ENCODE measurements at places on chromosomes 2 and 18. TPM values are rescaled to one million over a fixed set of nuclear protein-coding genes. Genes with fewer than 3 reads are reported as not detected.

DNA sequence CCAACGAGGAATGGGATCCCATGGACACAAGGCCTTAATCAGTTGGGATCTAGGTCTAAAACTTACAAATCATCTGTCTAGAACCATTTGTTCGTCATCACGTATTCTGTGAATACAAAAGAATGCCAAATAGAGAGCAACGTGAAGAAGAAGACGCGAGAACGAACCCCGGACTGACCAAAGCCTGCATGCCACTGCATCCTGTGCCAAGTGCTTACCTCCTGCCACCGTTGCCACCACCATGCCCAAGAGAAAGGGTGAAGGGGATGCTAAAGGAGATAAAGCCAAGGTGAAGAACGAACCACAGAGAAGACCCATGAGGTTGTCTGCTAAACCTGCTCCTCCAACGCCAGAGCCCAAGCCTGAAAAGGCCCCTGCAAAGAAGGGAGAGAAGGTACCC, 30.2 kb downstream of the ITSN2 start:
- no peak for DNase-seq

- no peak for DNase-seq
Observed at GRCh38 chr2:231920366-231920765, 5.8 kb downstream of the NPPC start.

DNA sequence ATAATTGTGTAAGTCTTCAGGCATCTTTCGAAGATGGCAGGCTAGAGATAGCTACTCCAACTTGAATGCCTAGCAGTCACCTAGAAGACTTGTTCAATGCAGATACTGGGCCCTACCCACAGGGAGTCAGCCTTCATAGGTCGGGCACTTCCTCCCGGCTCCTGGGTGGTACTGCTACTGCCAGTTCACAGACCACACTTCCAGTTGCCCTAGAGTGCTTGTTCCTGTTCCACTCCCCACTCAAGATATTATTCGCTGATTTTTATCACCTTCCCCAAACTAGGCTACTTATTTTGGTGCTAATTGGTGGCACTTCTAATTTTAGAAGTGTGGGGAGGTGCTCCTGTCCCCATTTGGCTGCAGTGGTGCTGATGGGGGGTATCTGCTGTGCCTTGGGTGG, 34.2 kb downstream of the INPP4A start:
- DNase-seq, result no peak

Gene FBXO41
- 4.5 TPM for total RNA-seq
